ENCODE measurements at places on chromosomes 3 and 15. TPM values are rescaled to one million over a fixed set of nuclear protein-coding genes. Genes with fewer than 3 reads are reported as not detected.

- DNase-seq, result no peak
Measured at GRCh38 chr3:102104033-102104432, 254.7 kb downstream of the NFKBIZ start.

Gene CCDC54
- not detected for polyA plus RNA-seq

Gene PCBP4
- polyA plus RNA-seq, result 0.09 TPM

DNA sequence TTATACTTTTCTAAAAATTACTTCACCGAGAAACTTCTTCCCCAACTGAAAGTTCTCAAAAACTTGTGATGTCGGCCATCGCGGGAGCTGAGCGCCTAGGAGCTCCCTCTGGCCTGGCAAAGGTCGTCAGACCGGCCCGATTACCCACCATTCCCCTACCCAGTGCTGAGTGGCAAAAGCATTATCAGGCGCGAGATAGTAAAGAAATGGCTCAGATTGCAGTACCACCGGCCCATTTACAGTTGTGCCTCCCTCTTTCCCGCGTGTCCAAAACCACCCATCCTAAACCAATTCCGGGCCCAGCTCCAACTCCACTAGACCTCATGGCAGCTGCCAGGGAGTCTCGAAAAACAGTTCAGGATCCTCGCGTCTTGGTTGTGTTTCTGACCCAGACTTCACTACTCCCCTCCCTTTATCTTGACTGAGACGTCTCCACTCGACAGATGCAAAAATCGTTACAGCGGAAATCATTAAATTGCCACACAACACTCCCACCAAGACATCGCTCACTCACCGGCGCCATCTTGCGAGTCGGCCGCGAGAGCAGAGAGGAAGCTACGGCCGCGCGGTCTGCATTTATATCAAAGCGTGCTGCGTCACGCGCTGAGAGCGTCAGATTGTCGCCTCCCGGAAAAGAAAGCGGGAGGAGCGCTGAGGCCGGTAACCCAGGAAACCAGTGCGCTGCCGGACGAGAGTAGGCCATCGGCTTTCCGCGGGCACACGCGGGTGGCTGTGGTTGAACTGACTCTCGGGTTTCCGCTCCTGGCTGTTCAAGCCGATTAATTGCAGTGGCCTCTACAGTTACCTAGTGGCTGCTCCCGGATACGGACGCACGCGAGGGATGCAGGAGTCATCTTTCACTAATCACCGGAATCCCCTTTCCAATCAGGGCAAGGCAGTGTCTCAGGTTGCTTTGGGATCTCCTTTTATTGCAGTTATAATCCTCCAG, at the start of gene RPL22L1:
RPL22L1 (minus strand) TSS at position 551 of the 949 bp plus-strand sequence; CDS start at position 523, 28 bp downstream.
- peak; percentile 97 for DNase-seq

- DNase-seq, result no peak
Measured at GRCh38 chr3:105829871-105830622, 38.8 kb downstream of the CBLB start.

GRCh38 chr3:94249491-94250079, 186.7 kb downstream of the NSUN3 start:
- DNase-seq, result peak; percentile 38

DNA sequence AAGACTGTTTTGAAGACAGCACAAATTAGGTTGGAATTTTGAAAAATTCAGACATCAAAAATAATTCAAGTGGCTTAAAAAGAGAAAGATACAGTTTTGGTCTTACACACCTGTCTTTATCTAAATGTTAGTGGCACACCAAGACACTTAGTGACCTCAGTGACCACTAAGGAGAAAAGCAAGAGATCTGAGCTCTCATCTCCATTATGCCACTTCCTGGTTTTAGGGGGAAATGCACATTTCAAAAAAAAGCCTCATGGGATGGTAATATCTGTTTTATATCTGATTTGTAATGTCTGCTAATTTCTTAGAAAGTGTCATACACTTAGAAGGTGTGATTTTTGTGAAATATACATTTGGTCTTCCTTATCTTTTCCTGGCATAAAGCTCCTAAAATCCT, 16.4 kb downstream of the IL12A start:
- DNase-seq, result no peak

DNA sequence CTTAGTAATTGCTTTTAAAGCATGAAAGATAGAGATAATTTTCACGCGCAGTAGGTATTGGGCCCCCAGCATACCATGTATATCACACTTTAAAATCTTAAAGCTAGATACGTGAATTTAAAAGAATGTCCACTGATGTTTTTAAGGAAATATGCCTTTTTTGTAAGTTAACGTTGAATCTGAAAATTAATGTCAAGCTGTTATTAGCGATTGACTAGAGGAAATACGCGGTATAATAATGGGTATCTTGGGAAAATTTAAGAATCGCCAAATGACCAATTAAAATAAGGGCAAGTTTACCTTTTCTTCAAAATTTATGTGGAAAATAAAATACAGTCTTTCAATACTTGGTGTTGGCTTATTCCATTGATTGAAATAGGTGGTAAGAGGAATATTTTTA, 13.3 kb upstream of the CHD2 start:
- DNase-seq, result no peak

GRCh38 chr3:159904455-159904854, 84.2 kb upstream of the IL12A start:
- DNase-seq, result peak; percentile 59

Gene PLCH1
- polyA plus RNA-seq, result not detected

DNA sequence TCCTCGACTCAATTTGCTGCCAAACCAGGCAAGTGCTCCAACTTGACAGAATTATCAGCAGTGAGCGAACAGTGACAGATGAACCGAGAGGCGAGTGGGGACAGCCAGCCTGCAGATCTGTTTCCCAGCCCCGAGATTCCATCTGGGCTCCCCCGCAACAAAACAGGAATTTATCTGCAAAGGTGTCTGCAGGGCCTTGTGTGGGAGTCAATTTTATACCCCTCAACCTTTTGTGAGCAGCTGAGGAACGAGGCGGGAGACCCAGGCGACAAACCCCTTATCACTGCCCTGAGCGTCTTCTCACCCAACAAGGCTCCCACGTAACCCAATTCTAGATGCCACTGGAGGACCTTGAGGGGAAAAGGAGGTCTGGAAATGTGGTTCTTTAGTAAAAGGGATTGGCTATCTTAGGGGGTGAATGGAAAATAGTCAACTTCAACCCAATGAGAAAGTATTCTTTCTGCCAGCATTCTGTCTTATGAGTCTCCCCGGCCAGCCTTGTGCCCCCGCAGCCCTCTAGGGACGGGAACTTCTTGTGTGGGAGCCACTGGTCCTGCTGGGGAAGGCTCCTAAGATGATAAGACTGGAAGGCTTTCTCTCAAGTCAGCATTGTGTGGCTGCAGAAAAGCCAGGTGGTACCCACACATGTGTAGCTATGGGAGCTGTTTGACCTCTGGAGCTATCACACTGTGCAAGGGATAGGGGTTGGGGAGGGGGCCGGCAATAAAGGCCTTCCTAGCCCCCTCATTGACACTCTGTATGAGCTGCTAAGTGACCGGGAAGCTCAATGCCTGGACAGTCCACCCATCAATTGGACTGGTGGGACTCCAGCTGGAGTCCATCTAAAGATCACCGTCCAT, 527.9 kb downstream of the SHQ1 start:
- no peak for DNase-seq

DNA sequence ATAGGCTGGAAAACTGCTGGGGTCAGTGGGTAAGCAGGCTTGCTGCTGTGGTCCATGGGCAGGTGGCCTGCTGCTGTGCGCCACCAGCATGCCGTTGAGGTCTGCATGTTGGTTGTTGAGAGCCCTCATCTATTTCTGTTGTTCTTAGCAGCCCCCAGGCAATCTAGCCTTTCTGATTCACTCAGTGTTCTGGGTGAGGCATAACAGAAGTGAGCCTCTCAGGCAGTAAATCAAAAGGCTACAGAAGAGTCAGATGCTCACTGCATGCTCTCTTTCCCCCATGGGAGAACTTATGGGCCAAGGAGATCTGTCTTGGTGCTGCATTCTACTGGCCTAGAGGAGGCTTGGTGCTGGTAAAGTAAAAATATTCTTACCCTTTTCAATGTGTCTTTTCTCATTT, 67.8 kb upstream of the ATP10A start:
- no peak for DNase-seq

DNA sequence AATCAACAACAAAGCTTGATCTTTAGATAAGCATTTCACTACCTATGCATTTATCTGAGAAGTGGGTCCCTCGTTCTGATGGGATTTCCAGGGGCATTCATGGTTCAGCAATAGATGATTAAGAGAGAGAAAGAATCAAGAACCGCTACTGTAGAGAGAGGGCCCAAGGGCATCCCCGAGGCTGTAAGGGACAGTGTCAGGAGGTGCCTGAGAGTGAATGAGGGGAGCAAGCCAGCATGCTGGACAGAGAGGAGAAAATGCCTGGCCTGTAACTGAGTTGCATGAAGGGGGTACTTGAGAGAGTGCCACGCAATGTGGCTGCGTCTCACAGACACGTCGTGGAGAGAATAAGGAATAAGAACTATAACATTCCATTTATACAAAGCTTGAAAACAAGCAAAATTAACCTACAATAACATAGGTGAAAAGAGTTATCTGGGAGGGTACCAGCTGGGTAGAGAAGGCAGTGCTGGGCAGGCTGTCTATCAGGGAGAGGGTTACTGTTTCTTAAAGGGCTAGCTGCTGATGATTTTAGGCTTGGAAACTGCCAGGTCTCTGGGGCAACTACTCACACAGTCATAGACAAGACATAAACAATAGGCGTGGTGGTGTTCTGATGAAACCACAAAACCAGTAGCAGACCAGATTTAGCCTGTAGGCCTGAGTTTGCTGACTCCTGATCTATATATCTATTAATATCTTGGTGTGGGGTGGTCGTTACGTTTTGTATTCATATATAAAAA, 374.6 kb upstream of the CFAP20DC start:
- peak; percentile 49 for DNase-seq

DNA sequence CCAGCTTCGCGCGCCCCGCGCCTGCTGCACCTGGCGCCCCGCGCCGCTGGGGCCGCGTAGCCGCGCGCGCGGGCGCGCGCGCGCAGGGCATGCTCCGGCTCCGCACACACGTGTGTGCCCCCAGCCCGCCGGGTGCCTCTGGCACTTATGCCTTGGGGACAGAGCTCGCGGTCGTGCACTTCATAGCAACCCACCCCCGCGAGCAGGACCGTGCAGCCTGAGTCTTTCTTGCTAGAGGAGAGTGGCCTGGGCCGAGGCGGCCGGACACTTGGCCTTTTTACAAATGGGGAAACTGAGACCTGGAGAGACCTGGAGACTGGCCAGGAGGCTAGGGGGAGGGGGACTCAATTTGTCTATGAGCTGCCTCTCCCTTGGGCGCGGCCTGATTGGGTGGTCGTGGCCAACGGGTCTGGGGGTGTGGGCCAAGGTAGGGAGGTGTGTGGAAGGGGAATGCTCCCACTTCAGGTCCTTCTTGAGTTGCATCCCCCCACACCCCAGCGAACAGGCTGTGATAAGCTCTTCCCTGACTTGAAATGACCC, 562 bp downstream of the NBEAL2 start:
- DNase-seq, result no peak

DNA sequence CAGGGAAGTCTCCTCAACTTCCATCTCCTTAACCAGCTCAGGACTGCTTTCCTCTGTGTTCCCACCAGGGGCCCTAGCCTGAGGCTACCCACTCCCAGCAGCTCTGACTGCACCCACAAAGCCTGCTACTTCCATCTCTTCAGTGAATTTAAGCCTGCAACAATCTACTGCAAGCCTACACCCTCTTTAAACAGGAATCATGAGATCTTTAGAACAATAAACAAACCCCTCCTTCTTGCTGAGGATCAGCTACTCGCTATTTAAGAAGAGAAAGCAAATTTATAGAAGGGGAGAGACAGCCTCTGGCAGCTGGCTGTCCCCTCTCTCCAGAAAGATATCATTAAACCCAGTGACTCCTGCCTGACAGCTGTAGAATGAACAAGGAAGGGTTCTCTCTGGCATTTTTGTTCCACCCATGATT, 51.9 kb downstream of the ARHGAP31 start:
- no peak for DNase-seq

Gene GPR27
- 6.6 TPM for polyA plus RNA-seq

DNA sequence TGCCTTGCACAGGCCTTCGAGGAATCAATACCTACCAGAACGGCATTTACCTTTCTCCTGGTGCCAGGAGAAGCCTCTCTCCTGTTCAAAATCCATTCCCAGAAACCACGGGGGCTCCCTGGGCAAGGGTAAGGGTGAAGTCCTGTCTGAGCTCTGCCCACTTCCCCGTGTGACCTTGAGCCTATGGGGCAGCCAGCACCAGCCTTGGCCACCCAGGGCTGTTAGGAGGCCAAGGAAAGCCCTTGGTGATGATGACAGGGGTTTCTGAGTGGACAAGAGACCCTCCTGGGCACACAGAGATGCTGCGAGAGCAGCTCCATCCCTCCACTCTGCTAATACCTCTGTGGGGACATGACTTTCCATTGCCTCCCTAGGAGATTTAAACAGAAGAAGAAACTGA, 5.9 kb downstream of the SCN5A start:
- DNase-seq, result no peak

DNA sequence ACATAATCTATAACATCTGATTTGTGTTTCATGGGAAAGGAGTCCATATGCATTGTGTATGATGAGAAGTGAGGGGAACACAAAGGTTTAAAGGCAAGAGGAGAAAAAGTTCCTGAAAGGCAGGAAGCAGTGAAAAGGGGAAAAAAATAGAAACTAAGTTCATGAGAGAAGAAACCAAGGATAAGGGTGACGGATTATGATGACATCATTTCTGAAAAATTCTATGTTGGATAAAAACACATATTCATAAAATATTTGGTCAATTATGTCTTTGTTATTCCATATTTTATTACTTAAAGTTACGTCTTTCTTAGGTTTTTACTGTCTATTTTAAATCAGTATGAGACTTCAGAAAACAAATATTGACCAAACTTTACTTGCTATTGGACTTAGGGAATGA, 48.6 kb upstream of the CP start:
- no peak for DNase-seq

DNA sequence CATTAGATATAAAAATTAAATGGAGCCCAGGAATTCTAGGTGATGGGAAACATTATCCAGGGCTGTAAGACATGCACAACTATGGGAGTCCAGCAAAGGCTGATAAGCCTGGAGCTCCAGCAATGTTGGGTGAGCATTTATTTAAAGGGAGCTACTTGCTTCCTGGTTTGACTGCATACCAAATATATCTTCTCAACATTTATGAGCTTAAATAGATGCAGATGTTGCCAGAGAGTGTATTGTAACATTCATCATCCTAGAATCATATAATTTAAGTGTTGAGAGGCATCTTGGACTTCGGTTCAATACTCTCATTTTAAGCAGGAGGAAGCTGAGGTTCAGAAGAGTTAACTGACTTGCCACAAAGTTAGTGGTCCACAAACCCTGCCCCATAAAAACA, 12.2 kb upstream of the POLR2M start:
- no peak for DNase-seq

DNA sequence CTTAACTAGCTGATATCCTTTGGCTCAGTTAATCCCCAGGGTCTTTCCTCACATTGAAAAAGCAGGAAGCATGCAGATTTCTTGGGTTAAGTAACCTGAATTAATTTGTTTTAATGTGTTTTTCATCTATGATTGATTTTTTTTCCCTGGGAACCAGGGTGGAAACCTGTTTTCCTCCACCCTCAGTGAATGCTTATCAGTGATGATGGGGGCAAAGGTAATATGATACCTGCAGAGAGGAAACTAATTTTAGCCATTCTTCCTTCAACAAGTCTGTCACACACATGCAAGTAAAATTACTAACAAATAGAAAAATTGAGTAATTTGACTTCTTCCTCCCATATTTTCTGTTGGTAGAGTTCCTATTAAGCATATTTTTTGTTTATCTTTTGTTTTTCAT, 5.9 kb downstream of the CASR start:
- no peak for DNase-seq

- DNase-seq, result no peak
Measured at GRCh38 chr15:27410996-27411605, 440.1 kb downstream of the GABRG3 start.
